ENCODE measurements at places on chromosomes 1 and 21.
A peak's percentile ranks its signal among the peaks of the same experiment; 100 is the strongest.

GRCh38 chr1:143611159-143611558, 360.6 kb downstream of the FAM72C start:
- DNase-seq = no peak

GRCh38 chr1:226988334-226988666, 48.2 kb downstream of the COQ8A start:
- DNase-seq = no peak

- DNase-seq = no peak
Measured at GRCh38 chr1:201966171-201966570, 10.9 kb downstream of the TIMM17A start.

GRCh38 chr1:71046891-71047634, 553 bp downstream of the PTGER3 start:
- DNase-seq = peak; percentile 71

GRCh38 chr1:50335036-50335435, 88.2 kb downstream of the DMRTA2 start:
- no peak for DNase-seq

- no peak for DNase-seq
Measured at GRCh38 chr1:85093644-85094043, 45.3 kb upstream of the MCOLN3 start.

DNA sequence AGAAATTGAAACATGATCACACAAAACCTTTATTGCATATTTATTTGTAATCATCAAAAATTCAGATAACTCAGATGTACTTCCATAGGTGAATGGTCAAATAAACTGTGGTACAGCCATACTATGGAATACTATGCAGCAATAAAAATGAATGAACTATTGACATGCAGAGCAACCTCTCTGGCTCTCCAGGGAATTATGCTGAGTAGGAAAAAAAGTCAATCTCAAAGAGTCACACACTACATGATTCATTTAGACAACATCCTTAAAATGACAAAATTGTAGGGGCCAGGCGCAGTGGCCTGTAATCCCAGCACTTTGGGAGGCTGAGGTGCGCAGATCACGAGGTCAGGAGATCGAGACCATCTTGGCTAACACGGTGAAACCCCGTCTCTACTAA, 104.0 kb downstream of the TPR start:
- no peak for DNase-seq

DNA sequence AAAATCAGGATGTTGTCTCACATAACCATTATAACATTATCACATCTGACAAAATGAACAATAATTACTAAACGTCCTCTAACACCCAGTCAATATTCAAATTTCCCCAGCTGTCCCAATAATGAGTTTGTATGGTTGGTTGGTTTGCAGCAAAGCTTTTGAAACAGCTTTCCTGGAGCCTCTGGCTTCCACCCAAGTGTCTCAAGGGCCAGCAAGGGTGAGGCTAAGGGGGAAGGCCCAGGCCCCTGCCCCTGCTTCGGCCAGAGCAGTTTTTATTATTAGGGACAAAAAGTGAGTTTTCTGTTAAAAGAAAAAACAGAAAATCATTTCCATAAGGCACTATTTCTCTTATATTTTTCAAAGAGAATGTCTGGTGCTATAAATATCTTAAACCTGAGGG, 19.1 kb upstream of the AVPR1B start:
- no peak for DNase-seq

GRCh38 chr1:165884009-165884689, 56.7 kb downstream of the UCK2 start:
- no peak for DNase-seq

DNA sequence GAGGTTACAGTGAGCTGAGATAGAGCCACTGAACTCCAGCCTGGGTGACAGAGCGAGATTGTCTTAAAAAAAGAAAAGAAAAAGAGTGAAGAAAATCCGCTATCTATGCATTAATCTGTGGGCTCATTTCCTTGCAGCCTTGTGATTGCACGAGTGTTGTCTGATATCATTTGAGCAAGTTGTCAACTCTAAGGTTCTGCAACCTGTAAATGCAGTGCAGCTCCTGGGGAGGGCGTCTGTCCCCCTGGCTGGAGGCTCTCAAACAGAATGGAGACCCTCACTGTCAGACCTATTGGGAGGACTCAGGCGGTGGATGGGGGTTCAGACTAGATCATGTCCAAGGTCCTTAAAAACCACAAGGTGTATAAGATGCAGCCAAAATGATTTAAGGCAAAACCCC, 6.2 kb downstream of the CORT start:
- DNase-seq = no peak

GRCh38 chr1:117020526-117021156, 19.1 kb downstream of the CD101 start:
- DNase-seq = no peak

DNA sequence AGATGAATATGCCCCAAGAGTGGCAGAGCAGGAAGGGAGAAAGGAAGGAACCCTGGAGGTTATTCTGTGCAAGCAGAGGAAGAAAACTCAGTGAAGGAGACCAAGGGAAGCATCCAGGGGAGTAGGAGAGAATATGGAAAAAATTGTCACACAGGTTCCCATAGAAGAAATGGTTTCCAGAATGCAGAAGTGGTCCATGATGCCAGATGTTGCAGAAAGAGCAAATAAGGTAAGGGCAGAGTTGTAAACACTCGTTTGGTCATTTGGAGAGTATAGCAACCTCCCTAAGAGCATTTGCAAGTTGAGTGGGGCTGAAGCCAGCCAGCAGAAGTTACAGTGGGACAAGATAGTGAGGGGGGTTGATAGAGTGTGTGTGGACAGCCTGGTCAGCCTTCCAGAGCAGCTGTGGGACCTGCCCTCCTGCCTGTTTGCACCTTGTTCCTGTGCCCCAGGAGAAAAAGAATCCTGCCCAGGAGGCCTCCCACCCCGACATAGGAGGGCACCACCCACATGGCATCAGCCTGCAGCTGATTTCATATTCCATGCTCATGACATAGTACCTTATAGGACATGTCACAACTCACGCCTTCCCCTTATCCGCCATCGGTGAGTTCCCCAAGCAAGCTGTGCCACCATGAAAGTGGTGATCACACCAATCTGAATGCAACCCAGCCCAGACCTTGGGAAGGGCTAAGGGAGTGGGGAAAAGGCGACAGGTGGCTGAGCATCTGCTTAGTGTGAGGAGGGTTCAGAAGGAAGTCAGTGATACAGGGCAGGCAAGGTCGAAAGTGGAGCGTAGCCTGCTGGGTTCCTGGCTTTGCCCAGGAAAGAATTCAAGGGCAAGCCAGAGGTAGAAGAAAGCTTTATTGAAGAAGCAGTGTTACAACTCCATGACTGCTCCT, 8.2 kb upstream of the NEK2 start:
- no peak for DNase-seq

DNA sequence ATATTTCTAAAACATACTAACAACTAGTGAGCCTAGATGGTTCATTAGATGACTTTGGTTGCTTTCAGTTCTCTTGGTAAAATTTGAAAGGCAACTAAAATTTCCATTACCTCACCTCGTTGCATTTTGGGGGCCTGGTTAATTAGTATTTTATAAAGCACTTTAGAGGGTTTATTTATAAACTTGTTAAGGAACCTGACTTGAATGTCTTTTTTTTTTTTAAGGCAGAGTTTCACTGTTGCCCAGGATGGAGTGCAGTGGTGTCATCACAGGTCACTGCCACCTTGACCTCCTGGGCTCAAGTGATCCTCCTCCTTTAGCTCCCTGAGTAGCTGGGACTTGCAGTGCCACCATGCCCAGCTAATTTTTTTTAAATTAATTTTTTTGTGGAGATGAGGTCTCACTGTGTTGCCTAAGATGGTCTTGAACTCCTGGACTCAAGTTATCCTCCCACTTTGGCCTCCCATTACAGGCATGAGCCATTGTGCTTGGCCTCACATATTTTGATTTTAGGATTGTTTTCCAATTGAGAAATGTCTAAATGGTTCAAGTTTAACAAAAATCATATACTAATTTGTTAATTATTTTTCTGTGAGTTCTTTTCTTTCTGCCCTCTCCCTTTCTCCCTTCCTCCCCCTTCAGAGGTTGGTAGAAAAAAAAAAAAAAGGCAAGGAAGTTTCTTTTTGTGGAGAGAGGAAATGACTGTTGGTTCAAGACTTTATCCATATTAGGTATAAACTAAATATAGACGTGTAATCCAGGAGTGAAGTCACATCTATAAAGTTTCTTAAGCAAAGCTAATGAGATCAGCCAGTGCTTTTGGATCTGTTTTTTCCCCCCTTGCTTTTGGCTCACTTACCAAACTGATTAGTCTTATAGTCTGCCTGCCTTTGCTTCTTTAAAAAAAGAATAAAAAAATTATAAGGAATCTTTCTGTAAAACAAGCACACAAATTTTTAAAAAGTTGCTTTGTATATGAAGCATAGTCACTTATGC, 24.7 kb downstream of the CLIC4 start:
- peak; percentile 43 for DNase-seq

GRCh38 chr1:211343607-211344006, 17.0 kb downstream of the TRAF5 start:
- DNase-seq = no peak
